ENCODE measurements at places on chromosomes 2 and 18. TPM values are rescaled to one million over a fixed set of nuclear protein-coding genes. Genes with fewer than 3 reads are reported as not detected.

- H3K4me3 ChIP-seq: no peak overlapping the region
- H3K36me3 ChIP-seq: no peaks in the 10 kb centered on the region
- no peaks in the 10 kb centered on the region for H3K27me3 ChIP-seq
- H3K4me1 ChIP-seq: no peaks in the 10 kb centered on the region
Measured at GRCh38 chr2:33015421-33016142, 68.8 kb downstream of the LTBP1 start.

Gene VWC2L
- not detected for polyA plus RNA-seq

Gene FMNL2
- polyA plus RNA-seq: 41.6 TPM

Gene ERFE
- polyA plus RNA-seq: not detected

Gene CYP27A1
- polyA plus RNA-seq: 29.1 TPM

Gene TNFRSF11A
- polyA plus RNA-seq: 1.4 TPM

- no peaks in the 10 kb centered on the region for H3K27me3 ChIP-seq
- no peak overlapping the region for H3K27ac ChIP-seq
- no peaks in the 10 kb centered on the region for H3K4me1 ChIP-seq
- peak; percentile 3 for DNase-seq
Measured at GRCh38 chr2:30780776-30781330, 26.4 kb downstream of the CAPN13 start.

Gene NCKAP5
- 3.1 TPM for polyA plus RNA-seq

Gene SNED1
- polyA plus RNA-seq: 27.5 TPM

- H3K27me3 ChIP-seq: no peaks in the 10 kb centered on the region
- peaks cover 4% of the 10 kb centered on the region for H3K4me1 ChIP-seq
- H3K4me3 ChIP-seq: no peak overlapping the region
Measured at GRCh38 chr2:172673056-172673683, 62.5 kb upstream of the RAPGEF4 start.

DNA sequence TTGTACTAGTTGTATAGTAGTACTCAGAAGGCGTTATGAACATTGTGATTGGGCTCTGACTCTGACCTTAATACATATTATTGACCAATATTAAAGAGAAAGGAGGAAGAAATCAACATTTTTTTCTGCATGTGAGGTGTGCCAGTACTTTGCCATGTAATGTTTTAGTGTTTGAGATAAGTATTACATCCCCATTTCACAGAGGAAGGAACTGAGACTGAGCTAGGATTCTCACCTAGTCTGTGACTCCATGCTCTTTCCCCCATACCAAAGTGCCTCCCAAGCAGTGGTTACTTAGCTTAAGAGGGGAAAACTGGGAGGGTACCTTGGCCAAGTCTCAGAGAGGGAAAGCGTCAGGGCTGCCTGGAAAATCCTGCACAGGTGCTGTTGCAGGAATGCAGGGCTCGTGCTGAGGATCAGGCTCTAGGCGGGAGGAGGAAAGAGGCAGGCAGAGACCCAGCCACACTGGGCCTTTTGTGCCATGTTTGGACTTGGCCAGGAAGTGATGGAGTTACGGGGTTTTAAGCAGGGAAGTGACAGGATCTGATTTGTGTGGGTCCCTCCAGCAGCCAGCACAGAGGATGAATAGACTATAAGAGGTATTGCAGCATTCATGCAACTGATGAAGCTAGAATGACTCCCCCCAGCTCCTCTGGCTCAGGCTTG is 1.7 kb downstream of the PNKD start:
- H3K27me3 ChIP-seq: no peaks in the 10 kb centered on the region
- no peak overlapping the region for H3K4me3 ChIP-seq
- H3K36me3 ChIP-seq: peaks cover 46% of the 10 kb centered on the region
- H3K4me1 ChIP-seq: peaks cover 31% of the 10 kb centered on the region

Gene STARD6
- not detected for polyA plus RNA-seq

DNA sequence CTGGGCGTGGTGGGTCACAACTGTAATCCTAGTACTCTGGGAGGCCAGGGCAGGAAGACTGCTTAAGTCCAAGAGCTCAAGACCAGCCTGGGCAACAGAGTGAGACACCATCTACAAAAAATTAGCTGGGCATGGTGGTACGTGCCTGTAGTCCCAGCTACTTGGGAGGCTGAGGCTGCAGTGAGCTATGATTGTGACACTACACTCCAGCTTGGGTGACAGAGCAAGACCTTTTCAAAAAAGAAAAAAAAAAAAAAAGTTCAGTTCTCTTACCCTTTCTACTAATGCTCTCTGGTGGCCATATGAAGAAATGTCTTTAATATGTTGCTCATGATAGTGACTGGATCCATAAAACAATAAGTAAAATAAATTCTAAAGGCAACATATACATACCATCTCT is 14.9 kb downstream of the TYW5 start:
- H3K4me3 ChIP-seq: no peak overlapping the region
- H3K27ac ChIP-seq: no peak overlapping the region
- peaks cover 12% of the 10 kb centered on the region for H3K4me1 ChIP-seq
- H3K27me3 ChIP-seq: no peaks in the 10 kb centered on the region
- peaks cover 15% of the 10 kb centered on the region for H3K36me3 ChIP-seq

DNA sequence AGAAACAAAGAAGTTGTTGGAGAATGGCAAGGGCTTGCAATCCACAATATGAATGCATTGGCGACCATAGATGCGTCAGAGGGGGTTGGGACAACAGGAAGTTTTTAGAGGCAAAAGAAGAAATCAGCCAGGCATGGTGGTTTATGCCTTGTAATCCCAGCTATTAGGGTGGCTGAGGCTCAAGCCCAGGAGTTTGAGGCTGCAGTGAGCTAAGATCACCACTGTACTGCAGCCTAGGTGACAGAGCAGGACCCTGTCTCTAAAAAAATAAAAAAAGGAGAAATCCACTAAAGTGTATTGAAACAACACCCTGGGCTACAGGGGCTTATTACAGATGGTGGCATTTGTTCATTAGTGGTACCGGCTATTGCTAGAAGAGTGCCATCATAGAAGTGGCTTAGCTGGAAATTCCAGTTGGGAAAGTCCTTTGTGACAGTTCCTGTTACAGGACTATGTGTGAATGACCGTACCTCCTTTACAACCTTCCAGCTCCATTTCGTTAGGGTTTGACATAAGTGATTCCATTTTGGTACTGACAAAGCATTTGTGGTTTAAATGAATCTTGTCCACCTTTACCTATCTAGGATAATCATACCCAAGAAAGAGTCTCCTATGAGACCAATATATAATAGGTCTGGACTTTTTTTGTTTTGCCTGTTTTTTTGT is 10.7 kb upstream of the WDSUB1 start:
- no peaks in the 10 kb centered on the region for H3K4me1 ChIP-seq
- no peak overlapping the region for H3K27ac ChIP-seq
- DNase-seq: no peak
- H3K27me3 ChIP-seq: no peaks in the 10 kb centered on the region
- no peaks in the 10 kb centered on the region for H3K36me3 ChIP-seq

Gene IL1R1
- polyA plus RNA-seq: 58.7 TPM

DNA sequence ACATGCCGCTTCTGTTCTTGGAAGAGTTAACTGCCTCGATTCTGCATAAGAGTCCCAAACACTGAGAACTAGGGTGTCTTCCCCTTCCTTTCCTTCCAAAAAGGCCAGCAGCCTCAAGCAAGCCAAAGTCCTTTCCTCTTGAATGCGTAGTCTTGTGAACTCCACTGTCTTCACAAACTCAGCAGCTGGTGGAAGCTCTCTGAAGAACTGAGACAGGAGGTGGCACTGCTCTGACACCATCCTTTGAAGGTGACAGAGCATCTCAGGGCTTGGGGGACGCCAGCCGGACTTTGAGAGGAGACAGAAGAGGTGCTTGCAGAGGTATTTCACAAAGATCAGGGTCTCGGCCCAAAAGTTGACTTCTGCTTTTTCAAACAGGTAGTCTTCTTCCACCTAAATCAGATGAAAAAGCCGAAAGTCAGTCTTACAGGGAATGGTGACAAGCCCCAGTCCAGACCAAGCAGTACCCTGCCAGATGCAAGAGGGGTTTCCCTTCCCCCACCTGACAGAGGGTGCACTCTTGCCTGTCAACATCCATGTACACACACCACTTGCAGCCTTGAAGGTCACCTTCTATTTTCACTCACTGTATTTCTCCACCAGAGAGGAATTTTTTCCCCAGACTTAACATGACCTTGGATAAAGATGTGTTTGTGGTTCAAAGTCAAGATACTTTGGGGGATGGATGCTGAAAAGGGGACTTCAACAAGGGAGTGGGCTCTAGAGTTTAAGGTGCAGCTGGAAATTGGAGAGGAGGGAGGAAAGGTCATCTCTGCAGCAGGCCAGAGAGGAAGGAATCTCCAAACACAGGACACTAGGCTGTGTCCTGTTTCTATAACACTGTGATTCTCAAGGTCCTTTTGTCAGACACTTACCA is 4.8 kb upstream of the ZFP36L2 start:
- no peaks in the 10 kb centered on the region for H3K27me3 ChIP-seq
- no peak overlapping the region for H3K27ac ChIP-seq
- peaks cover 24% of the 10 kb centered on the region for H3K4me1 ChIP-seq
- H3K4me3 ChIP-seq: no peak overlapping the region
- no peak for DNase-seq

- H3K4me1 ChIP-seq: no peaks in the 10 kb centered on the region
- no peaks in the 10 kb centered on the region for H3K27me3 ChIP-seq
- DNase-seq: no peak
- no peak overlapping the region for H3K27ac ChIP-seq
- no peaks in the 10 kb centered on the region for H3K36me3 ChIP-seq
- H3K4me3 ChIP-seq: no peak overlapping the region
Measured at GRCh38 chr18:6557057-6557769, 142.5 kb upstream of the L3MBTL4 start.

Gene PRKAG3
- polyA plus RNA-seq: not detected

Gene SCYGR4
- not detected for polyA plus RNA-seq

- H3K27ac ChIP-seq: no peak overlapping the region
- H3K36me3 ChIP-seq: no peaks in the 10 kb centered on the region
- no peak for DNase-seq
- H3K4me1 ChIP-seq: no peaks in the 10 kb centered on the region
- H3K4me3 ChIP-seq: no peak overlapping the region
Measured at GRCh38 chr18:74139411-74139810, 8.2 kb downstream of the FBXO15 start.

Gene CLHC1
- polyA plus RNA-seq: 9.8 TPM

- no peak overlapping the region for H3K4me3 ChIP-seq
- H3K27ac ChIP-seq: no peak overlapping the region
- H3K4me1 ChIP-seq: no peaks in the 10 kb centered on the region
- peak; percentile 35 for DNase-seq
- H3K27me3 ChIP-seq: no peaks in the 10 kb centered on the region
Measured at GRCh38 chr18:25896178-25896780, 194.1 kb downstream of the SS18 start.

GRCh38 chr2:88054782-88055370 is 707 bp downstream of the KRCC1 start:
- no peak for DNase-seq
- H3K4me3 ChIP-seq: peak overlapping the region; percentile 50
- H3K36me3 ChIP-seq: no peaks in the 10 kb centered on the region
- no peaks in the 10 kb centered on the region for H3K27me3 ChIP-seq
- peaks cover 37% of the 10 kb centered on the region for H3K4me1 ChIP-seq

GRCh38 chr2:196586511-196586991 is 53.0 kb upstream of the CCDC150 start:
- no peaks in the 10 kb centered on the region for H3K27me3 ChIP-seq
- H3K36me3 ChIP-seq: no peaks in the 10 kb centered on the region
- H3K27ac ChIP-seq: no peak overlapping the region
- H3K4me3 ChIP-seq: no peak overlapping the region

DNA sequence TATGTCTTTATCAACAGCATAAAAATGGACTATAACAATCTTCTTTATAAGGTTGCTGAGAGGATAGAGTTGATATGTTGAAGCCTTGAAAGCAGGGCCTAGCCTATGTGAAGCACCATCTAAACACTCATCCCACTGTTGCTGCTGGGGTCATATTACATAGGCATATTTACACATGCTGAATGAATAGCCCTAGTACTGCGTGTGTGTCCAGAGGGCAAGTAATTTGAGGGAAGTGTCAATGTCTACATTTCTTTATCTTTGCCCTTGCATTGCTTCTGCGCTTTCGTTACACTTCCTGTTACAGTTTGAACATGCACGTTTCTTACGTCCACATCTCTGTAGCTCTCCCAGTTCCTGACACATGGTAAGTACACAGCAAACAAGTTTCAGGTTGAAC is 280.3 kb upstream of the ATP5MC3 start:
- no peak overlapping the region for H3K27ac ChIP-seq
- no peak overlapping the region for H3K4me3 ChIP-seq
- H3K4me1 ChIP-seq: no peaks in the 10 kb centered on the region
- H3K36me3 ChIP-seq: no peaks in the 10 kb centered on the region

Gene MAPK4
- polyA plus RNA-seq: 16.3 TPM

Gene C18orf54
- polyA plus RNA-seq: 0.64 TPM

Gene SERPINB12
- polyA plus RNA-seq: not detected

DNA sequence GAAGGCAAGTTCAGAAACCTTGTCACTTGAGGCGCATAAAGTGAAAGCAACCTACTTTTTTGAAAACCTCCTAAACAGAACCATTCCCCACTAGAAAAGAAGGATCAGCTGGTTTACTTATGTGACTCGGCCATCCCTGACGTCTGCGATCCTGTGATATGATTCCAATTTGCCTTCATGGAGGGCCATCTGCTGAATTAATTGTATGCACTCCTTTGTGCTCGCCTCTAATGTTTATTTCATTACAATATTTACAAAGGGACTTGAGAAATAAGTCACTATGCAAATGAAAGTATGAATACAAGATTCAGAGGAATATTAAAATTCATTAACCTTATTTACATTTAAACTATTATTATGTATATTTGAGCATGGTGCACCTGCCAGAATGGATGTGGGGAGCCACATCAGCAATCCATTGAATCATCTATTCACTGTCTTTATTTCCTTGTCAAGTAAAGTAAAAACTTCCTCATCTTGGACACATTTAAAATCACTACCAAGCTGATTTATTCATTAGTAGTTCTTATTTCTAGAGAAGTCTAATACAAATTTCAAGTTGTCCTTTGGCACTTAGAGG is 96.5 kb downstream of the RBM43 start:
- DNase-seq: no peak
- no peak overlapping the region for H3K27ac ChIP-seq
- no peak overlapping the region for H3K4me3 ChIP-seq
- H3K36me3 ChIP-seq: no peaks in the 10 kb centered on the region

Gene AGXT
- polyA plus RNA-seq: 0.47 TPM

DNA sequence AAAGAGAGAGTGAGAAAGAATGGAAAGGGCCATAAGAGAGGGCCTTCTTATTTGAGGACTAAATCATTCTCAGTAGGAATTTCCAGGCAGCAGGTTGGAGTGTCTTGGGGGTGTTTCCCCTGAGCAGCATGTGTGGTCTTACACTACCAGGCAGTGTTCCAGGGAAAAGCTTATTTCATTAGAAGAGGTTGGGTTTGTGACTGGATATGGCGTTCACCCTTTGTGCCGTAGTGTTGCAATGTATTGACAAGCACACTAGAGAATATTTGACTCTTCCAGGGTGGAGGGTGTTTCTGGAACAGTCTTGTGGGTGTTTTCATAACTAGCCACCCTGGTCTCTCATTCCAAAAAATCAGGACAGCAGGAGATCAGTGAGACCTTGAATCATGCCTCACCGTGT is 105.5 kb downstream of the NRP2 start:
- peaks cover 6% of the 10 kb centered on the region for H3K4me1 ChIP-seq
- H3K36me3 ChIP-seq: peaks cover 9% of the 10 kb centered on the region
- H3K27ac ChIP-seq: no peak overlapping the region
- no peaks in the 10 kb centered on the region for H3K27me3 ChIP-seq
- H3K4me3 ChIP-seq: no peak overlapping the region
- DNase-seq: no peak

Gene IL1RN
- 2.6 TPM for polyA plus RNA-seq
